ENCODE measurements at places on chromosomes 12 and 14.

GRCh38 chr14:33714527-33715226 is 236.2 kb downstream of the EGLN3 start:
- DNase-seq, result no peak

- DNase-seq, result no peak
These were observed 203.7 kb downstream of the SPTSSA start for GRCh38 chr14:34258318-34258717.

- no peak for DNase-seq
These were observed 15.1 kb upstream of the KERA start for GRCh38 chr12:91072931-91073330.

DNA sequence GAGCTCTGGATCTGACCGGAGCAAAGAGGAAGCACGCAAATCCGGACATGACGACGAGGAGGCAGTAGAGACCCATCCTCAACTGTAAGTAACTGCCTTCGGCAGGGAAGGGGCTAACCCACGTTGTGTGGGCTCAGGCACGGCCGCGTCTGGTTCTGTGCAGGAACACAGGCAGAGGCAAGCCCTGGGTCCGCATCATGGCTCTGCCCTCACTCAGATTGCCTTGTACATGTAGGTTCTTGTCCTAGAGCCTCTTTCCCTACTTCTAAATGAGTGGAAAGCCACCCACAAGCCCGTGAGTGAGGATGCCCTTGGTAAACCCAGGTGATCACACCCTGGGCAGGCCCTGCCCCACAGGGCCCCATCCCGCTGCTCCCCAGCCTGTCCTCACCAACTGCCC is 8.9 kb upstream of the RPLP0 start:
- DNase-seq, result no peak

Measured in inflammatory macrophage treated with lipopolysaccharide for 4 hours (primary cell).